ENCODE measurements at places on chromosomes 3 and 15.

GRCh38 chr3:130692455-130692854 lies 54.2 kb downstream of the PIK3R4 start:
- no peak for DNase-seq

DNA sequence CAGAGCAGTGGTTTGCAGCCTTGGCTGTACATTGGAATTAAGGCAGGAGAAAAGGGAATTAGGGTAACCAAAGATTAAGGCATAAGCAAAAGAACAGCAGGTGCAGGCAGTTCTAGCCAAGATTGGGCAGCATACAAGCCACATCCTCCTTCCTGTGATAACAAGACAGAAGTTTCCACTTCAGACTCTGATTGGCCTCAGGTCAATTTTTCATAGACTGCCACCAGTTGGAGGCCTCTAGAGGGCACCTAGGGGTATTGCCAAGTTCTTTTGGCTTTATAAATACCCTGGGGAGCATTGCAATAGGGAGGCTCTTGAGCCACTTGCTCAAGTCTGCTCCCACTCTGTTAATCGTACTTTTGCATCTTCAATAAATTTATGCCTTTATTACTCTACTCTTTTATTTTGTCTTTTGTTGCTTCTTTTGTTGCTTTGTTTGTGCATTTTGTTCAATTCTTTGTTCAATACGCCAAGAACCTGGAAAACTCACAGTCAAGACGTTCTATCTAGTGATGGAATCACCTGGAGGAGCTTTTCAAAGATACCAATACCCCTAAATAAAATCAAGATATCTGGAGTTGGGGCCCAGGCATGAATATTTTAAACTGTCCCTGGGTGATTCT lies 32.2 kb upstream of the FMN1 start:
- peak; percentile 87 for DNase-seq

GRCh38 chr3:14439501-14440167 lies 37.2 kb downstream of the SLC6A6 start:
- peak; percentile 86 for DNase-seq

DNA sequence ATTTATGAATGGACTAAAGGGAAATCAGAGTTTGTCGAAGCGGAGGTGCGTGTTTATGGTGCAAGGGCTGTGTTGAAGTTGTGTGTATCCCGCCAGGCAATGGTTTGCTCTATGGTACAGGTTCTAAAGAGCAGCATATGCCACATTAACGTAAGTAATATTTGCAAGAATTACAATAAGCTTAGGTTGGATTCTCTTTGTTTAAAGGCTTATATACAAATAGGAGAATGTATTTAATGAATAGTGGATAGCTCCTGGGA lies 800 bp downstream of the EPHA3 start:
- no peak for DNase-seq

DNA sequence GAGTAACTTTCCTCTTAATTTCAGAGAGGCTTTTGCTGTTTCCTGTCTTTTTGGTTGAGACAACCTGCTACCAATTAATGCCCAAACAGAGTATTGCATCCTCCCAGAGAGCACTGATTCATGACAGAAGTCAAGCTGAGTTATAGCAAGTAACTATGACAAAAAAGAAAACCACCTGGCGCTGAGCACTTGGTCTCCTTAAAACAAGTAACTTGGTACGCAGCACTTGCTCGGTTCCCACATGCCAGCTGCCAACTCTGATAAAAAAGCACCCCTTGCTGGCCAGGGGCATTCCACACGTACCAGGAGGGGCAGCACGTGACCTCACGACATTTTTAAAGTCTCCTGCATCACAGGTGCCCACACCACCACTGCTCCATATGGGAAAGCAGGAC lies 13.5 kb upstream of the MYO5C start:
- DNase-seq = no peak

- no peak for DNase-seq
Observed at GRCh38 chr15:88016406-88016805, 240.1 kb downstream of the NTRK3 start.

DNA sequence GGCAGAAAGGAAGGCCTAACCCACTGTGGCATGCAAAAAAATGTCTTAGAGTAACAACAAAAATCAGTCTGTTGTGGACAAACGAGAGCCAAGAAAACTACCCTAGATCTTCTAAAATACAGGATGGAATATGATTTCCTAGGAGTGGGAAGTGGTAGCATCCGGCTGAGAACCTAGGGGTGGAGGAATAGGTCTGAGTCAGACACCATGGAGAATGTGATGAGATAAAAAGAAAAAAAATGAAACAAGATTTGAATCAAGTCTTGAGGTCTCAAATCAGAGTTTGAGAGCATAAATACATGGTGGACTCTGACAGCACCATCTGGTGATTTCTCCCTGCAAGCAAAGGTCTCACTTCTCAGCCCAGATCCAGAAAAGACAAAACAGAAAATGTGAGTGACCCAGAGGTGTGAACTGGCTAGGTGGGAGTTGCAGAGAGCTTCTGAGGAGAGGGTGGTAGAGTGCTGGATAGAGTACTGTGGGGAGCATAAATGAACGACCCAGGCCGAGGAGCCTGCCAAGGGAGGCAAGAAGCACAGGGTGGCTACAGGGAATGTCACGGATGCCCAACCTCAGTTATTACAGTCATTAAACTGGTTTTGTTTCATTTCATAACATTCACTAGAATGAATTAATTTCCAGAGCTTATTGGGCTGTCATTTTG lies 27.6 kb upstream of the VEPH1 start:
- no peak for DNase-seq

DNA sequence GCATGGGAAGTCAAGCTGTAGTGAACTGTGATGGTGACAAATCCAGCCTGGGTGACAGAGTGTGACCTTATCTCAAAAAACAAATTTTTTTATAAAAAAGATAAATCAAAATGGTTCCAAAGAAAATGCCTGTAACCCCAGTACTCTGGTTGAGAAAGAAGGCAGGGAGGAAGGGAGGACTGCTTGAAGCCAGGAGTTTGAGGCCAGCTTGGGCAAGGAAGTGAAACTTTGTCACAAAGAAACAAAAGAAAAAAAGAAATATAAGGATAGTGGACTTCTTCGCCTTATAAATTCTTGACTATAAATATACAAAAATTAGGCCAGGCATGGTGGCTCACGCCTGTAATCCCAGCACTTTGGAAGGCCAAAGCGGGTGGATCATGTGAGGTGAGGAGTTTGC lies 34.1 kb downstream of the SMARCC1 start:
- no peak for DNase-seq

DNA sequence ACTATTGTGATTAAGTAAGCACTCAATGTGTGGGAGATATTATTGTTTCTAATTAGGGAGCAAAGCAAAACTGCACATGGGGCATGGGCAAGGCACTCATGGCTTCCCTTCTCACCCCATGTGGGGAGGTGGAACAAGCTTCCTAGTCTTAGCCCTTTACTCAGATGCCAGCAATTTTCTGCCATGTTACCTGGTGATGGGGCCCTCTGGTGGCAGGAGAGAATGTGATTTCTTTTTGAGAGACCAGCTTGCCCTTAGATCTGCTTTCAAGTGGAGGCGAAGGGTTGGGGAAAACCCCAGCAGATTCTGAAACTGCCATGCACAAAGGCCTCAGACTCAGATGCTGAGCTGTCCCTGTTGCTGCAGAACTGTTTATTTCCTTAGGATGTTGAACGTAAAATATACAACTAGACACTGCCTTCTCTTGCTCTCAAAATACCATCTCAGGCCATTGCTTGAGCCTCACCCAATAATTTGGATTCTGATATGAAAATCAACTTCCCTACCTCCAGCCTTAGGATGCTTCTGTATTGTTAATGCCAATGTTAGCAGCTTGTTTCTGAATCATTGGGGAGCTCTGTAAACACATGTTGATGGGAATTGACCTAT lies 130.2 kb upstream of the TPRG1 start:
- DNase-seq = peak; percentile 41

DNA sequence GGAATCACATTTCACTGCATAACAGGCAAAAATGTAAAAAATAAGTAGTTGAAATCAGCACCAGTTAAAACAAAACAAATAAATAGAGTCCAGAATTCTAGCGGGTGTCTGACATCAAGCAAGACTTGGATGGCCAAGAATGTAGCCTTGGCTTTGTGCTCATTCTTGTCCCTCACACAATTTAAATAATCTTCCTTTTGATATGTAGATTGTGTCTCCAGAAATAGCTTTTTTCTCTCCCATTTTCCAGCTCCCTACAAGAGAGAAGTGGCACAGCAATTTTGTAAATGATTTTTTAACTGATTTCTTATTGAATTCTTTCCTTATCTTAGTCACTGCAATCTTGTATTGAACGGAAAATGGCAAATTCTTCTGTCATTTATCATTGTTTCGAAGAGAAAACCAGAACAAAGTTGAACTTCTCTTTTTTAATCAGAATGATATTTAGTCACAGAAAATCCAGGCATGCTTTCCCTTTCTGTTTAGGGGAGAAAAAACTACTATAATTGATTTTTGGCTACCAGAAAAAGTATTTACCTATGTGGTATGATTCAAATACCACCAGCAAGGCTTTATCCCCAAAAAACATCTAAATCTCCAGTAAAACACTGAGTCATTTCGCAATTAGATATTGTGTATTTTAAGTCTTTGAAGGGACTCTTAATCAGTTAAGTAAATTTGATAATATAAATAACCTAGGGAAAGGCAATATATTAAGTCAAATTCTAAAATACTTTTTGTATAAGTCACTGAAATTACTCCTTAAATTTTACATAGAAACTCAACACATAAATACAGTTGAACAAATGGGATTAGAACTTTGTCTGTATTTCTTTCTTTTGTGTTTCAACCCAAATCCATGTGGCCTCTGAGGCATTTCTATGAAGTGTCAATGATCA lies 481.7 kb downstream of the GBE1 start:
- DNase-seq = no peak

DNA sequence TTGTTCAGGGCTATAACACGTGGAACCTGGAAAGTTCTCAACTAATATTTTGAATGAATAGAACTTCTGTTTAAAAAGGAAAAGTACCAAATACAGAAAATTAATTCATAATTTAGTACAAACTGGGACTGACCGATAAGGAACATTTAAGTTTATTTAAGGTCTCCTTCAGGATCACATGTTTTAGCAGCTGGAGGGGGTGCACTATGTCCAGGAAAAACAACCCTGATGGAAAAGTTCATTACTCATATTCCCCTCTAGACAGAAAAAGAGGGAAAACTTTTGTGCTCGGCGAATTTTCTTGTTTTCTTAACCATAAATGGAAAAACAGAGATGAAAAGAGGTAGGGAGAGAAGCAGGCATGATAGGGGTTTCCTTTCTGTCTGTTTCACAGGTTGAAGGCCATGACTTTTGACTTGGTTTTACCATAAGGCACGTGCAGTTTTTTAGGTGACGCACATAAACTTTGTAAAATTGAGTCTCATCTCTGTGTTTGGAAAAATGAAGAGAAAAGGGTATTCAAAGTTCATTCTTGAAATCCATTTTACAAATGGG lies 26.5 kb downstream of the FRMD4B start:
- no peak for DNase-seq

GRCh38 chr3:71926262-71926600 lies 141.3 kb upstream of the PROK2 start:
- peak; percentile 82 for DNase-seq

GRCh38 chr15:69562116-69562515 lies 109.5 kb downstream of the RPLP1 start:
- no peak for DNase-seq

GRCh38 chr15:53218666-53219580 lies 428.8 kb upstream of the ONECUT1 start:
- DNase-seq = no peak

GRCh38 chr15:74251131-74251811 lies 15.1 kb downstream of the CCDC33 start:
- no peak for DNase-seq

DNA sequence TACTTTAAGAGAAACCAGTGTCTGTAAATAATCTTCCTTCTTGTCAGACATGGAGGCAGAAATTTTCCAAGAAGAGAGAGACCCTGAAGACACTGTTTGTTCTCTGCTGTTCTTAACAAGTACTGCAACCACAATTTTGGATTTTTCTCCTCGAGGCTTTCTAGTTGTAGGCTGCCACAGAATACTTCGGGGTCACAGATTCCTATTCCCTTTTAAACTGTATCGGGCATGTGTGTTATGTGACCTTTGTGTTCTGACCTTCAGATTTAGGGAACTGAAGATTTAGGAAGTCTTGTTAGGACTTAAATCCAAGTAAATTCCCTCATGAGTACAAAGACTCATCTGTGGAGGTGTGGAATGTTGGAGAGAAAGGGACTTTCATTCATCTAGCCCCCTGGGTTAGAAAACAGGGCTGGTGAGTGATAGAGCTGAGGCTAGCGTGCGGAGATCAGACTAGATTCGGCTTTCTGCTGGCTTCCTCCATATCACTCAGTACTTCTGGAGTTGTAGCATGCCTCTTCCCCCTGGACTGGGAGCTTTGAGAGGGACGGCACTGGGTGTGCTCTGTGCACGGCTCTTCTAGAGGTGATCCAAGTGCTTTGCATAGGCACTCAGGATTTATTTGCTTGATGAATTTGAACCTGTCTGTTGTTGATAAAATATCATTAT lies 237.0 kb downstream of the LPP start:
- no peak for DNase-seq

- DNase-seq = no peak
Observed at GRCh38 chr3:36907911-36908646, 36.8 kb downstream of the TRANK1 start.

GRCh38 chr3:48280881-48281280 lies 40.0 kb downstream of the ZNF589 start:
- no peak for DNase-seq

DNA sequence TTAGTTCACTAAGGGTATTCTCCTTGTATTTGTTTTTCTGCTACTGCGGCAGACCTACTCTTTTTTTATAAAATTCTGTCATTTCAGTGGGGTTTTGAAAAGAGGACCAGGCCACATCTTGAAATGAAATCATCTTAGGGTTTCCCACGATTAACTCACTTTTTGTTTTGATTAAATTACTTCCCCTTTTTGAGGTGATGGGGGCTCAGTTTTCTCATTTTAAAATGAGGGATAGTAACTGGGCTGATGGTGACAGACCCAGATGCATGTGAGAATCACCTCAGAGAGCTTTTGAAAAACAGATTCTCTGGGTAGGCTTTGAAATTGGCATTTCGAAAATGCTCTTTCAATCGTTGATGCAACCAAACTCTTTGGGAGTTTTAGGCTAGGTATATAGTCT lies 24.2 kb downstream of the UBE2Q2 start:
- DNase-seq = no peak

GRCh38 chr3:140341817-140342403 lies 336.0 kb upstream of the TRIM42 start:
- peak; percentile 81 for DNase-seq

- no peak for DNase-seq
Observed at GRCh38 chr15:38012894-38013293, 78.5 kb downstream of the TMCO5A start.

GRCh38 chr15:34716111-34716510 lies 38.7 kb downstream of the GJD2 start:
- DNase-seq = no peak
